ENCODE measurements at places on chromosomes 13 and 19.

DNA sequence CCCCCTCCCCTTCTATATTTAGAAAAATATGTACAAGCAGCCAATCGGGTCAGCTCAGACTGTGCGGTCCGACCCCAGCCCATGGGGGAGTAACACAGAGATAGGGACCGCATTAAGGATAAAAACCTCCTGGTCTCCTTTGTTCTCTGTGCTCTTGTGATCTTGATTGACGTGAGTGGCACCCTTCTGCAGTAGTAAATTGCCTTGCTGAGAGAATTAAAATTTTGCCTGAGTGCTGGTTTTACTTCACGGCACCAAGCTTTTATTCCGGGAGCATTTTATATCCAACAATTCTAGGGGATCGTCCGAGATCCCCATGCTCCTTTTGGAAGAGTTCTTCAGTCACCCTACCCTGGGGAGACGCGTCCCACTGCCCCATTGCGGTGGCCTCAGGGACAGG is 7.0 kb upstream of the ZNF69 start:
- DNase-seq, result no peak

DNA sequence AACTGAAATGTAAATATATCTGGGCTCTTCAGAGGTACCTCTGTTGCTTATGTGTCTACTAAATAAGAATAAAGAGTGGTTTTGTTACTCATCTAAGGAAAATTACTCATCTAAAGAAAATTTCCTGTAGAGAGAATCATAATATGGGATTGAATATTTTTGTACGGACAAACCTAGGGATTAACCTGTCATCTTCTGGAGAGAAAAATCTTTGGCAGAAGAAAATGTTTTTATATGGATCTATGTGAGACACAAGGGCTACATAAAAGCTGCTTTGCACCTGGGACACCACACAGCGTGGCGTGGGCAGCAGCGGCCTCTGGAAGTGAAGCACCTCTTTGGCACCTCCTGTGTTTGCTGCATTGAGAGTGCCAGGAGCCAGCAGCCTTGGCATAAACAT is 242.9 kb upstream of the DACH1 start:
- DNase-seq, result no peak

- DNase-seq, result peak; percentile 59
Observed at GRCh38 chr19:44025217-44025936, at the start of gene ZNF222. Gene ZNF222 (plus strand): TSS chr19:44025379. CDS start chr19:44025437, 58 bp downstream.

- peak; percentile 48 for DNase-seq
Observed at GRCh38 chr19:7705387-7706187, 3.7 kb upstream of the FCER2 start.

DNA sequence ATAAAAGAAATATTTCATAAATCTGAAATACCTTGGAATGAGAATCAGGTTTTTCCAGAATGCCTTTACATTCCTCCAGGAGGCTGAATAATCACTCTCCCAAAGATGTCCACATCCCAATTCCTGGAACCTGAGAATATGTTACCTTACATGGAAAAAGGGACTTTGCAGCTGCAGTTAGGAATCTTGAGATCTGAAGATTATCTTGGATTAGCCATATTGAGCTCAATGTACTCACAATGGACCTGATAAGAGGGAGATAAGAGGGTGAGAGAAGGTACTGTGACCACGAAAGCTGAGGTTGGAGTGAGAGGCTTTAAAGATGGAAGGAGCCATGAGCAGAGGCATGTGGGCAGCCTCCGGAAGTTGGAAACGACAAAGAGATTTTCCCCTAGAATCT is 36.8 kb upstream of the MBNL2 start:
- no peak for DNase-seq

DNA sequence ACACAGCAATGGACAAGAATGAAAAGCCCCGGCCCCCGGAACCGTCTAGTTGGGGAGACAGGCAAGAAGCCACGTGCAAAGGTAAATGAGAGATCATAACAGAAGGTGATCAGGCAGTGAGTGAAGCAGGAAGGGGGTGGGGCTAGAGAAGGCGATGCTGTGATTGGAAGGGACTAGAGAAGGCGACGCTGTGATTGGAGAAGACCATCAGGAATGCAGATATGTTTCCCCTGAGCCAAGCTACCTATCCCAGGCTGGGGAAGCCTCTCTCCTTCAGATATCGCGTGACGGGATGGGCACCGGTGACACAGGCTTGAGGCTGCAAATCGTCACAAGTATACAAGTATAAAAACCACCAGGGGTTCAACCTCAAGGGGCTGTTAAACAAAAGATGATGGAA is 21.8 kb downstream of the DCAF15 start:
- no peak for DNase-seq

GRCh38 chr19:48636859-48637448 is at the start of gene DBP:
Gene DBP (minus strand): TSS chr19:48637379. CDS start chr19:48636994, 385 bp downstream.
- DNase-seq, result no peak

DNA sequence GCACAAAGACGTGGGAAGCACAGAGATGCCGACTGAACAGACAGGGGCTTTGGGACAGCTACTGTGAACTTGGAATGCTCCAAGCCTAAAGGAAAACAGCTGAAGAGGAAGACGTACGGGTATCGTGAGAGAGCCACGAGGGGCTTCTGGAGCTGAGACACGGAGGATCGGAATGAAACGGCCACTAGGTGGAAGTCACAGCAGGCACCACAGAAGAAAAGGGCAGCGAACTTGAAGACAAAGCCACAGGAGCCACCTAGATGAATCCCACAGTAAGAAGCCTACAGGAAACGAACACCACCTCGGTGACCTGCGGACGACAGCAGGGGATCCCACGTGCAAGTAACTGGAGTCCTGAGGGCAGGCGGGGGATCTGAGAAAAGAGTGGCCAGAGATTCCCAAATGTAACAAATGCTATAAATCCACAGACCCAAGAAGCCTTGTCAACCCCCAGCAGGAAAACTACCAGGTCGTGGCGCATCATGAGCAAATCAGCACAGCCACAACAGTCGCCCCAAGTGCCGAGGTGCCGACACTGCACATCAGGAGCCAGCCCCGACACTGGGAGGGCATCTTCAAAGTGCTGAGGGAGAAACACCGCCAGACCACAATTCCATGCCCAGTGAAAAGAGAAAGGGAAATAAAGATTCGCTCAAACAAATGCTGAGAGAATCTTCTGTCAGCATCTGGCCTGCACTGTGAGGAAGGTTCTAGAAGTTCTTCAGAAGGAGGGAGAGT is 39.3 kb upstream of the ISYNA1 start:
- no peak for DNase-seq

DNA sequence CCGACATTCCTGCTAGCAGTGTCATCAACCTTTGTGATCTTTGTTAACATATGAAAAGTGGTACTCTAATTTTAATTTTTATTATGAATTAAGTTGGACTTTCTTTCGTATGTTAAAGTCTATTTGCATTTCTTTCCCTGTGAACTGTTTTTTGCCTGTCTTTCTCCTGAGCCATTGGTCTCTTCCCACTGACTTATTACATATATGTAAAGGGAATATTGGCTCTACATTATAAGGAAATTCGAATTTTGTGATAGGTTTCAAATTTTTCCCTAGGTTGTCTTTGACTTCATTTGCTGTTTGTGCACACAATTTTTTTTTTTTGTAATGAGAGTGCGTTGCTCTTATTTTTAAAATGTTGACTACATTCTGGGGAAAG is 442 bp upstream of the CDC16 start:
- DNase-seq, result no peak

All from activated T-helper 1 cell treated with anti-CD3 and anti-CD28 coated beads, Interleukin-2, amount 50 U/mL, for 16 hours (primary cell).